ENCODE measurements at places on chromosomes 7 and 10.

GRCh38 chr10:114453576-114453975, 49.3 kb upstream of the AFAP1L2 start:
- DNase-seq: no peak

DNA sequence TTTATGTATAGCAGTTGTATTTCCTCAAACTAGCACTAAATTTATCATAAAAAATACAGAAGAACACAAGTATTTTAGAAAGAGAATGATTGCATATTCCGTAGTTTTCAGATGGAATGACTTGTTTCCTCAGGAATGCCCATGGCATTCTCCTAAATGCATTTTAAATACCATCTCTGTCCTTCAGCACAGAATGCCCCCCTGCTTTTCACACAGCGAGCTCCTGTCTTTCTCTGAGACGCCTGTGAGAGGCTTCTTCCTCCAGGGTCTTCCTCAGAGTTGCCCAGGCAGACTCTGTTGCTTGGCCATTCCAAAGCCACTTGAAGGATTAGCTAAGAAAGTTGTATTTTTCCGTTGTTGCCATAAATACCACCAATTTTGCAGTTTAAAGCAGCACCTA, 10.1 kb downstream of the LANCL2 start:
- no peak for DNase-seq

DNA sequence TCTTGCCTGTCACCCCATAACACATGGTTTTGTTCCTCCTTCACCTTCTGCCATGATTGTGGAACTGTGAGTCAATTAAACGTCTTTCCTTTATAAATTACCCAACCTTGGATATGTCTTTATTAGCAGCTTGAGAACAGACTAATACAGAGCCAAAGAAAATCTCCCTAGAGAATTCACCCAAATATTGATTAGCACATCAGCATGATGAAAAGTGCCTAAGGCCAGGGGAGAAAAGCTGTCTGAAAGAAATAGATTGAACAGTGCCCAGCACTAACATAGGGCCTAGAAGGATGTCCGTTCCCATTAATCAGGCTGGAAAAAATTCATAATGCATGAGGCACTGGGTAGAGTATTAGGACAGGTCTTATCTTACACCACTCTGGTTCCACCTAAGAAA, 111.9 kb upstream of the CALN1 start:
- no peak for DNase-seq

GRCh38 chr10:113089551-113089950, 139.5 kb downstream of the TCF7L2 start:
- DNase-seq: no peak
